RWPE2 (cell line): ENCODE measurements at places on chromosomes 12 and 14.

- no peak for DNase-seq
Observed at GRCh38 chr14:30355431-30355913, 203.5 kb upstream of the G2E3 start.

DNA sequence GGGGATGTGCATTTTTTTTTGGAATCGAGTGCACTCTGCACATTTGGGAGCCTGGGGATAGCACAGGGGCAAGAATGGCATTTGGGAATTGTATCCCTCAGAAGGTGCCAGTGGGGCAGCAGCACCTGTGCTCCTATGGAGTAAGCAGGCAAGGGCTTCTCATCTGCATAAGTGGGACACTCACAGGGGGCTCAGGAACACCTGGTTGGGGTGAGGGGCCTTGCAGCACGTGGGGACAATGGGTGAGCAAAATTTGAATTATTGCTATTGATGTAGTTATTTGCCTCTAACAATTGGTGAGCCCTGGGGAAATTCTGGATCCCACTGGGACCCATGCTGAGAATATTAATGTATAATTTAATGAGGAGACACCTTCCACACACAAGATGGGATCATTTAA lies 274.2 kb downstream of the TTC6 start:
- no peak for DNase-seq

- no peak for DNase-seq
Observed at GRCh38 chr14:100680439-100681051, 46.1 kb upstream of the DLK1 start.

DNA sequence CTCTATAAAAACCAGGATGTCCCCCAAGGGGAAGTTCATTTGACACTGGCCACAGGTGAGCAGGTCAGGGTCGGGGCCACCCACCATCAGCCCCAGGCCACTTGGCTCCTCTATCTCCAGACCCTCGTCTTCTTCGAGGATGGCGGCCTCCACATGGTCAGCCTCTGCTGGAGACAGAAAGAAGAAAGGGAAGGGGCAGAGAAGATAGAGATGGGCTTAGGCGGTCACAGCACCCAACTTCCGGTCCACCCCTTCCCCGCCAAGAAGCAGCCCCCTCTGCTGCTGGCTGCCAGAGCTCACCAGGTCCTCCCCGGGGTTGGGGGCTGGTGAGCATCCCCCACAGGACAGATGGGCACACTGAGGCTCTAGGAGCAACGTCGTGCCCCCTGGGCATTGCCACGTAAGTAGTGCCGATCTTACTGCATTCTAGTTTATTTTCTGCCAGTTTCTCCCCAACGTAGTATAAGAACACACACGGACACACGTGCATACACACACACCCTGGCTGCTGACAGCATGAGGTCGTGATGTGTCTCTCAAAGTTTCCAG lies 14.2 kb downstream of the BCL11B start:
- no peak for DNase-seq

DNA sequence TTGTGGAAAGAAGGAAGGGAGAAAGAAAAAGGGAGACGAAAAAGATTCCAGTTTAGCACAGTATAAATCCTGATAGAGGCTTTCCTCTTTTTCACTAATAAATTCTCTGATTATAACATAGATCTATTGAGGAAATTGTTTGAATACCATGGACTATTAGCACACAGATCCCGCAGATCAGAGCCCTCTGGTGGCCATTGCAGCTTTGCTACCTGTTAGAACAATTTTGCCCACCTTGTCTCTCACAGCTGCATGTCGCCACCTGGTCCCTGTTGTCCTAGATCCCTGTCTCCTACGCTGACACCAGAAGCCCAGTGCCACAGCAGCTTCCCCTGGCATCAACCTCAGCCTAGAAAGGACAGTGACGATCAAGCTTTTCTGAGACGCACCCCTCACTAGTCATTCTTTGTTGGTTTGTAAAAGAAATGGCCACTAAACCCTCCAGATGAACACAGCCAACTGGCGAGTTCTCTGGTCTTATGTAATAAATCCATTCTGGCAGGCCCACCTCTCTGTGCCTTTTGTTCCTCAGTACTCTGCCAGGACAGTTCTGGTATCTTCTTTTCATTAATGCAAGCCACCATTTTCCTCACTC lies 9.9 kb downstream of the GPHB5 start:
- no peak for DNase-seq

DNA sequence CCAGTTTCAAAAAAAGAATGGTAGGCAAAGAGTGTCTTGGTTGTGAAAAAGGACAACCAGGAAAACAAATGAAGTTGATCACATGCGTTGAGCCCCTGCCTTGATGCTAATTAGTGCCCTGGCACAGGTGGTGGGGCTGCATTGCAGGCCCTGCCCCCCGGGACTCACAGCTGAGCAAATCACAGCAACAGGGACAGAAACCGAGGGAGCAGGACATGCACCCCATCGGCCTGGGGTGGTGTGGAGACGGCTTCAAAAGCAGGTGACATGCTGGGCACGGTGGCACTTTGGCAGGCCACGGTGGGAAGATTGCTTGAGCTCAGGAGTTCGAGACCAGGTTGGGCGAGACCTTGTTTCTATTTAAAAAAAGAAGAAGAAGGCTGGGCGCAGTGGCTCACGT lies 1.1 kb upstream of the PAPLN start:
- peak; percentile 29 for DNase-seq

- peak; percentile 25 for DNase-seq
Observed at GRCh38 chr14:96097752-96098151, 58.6 kb downstream of the C14orf132 start.

- no peak for DNase-seq
Observed at GRCh38 chr12:10400829-10401228, 8.7 kb downstream of the KLRC4 start.

- DNase-seq = no peak
Observed at GRCh38 chr14:69662636-69663299, 51.4 kb downstream of the SUSD6 start.

GRCh38 chr14:105912641-105913180 lies 386.3 kb downstream of the TMEM121 start:
- peak; percentile 24 for DNase-seq

- DNase-seq = no peak
Observed at GRCh38 chr12:69546693-69547438, 38.4 kb upstream of the CCT2 start.

DNA sequence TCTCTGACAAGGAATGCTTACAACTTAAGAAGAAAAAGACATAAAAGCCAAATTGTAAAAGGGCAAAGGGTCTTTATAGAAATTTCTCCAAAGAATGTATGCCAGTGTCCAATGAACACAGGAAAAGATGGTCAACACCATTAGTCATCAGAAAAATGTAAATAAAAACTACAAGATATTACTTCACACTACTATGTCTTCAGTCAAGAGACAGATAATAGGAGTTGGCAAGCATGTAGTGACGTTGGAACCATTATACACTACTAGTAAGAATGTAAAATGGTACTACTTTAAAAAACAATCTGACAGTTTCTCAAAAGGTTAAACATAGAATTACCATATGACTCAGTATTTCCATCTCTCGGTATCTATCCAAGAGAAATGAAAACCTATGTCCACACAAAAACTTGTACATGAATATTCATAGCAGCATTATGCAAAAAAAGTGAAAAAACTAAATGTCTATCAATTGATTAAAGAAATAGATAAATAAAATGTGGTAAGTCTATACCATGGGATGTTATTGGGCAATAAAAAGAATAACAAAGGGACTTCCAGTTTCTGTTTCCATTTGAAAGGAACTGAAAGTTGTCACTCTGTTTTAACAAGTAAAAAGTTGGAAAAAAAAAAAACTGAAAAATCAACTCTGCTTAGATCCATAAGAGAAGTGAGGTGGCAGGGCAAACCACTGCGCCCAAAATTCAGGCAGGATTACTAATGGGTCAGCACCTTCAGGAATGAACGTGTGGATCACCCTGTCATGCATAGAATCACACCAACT lies 69.8 kb downstream of the ALG10B start:
- DNase-seq = no peak

- no peak for DNase-seq
Observed at GRCh38 chr14:50363714-50364111, 33.0 kb downstream of the CDKL1 start.

GRCh38 chr12:104329707-104330532 lies 26.4 kb downstream of the EID3 start:
- no peak for DNase-seq

DNA sequence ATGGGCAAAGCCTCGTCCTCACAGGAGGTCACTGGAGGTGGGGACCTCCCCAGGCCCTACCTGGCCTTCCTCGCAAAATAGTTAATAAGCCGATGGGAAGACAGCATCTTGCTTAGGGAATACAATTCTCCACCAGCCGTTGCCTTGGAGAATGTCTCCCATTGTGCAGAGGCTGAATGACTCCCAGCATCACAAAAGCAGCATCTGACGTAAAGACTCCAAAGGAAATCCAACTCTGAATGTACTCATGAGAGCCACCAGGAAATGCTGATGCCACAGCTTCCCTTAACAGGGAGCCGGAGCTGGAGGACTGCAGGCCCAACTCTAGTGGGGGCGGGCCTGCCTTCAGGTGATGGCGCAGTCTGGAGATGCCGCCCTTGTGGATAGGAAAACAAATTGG lies 15.5 kb downstream of the CCDC63 start:
- no peak for DNase-seq

DNA sequence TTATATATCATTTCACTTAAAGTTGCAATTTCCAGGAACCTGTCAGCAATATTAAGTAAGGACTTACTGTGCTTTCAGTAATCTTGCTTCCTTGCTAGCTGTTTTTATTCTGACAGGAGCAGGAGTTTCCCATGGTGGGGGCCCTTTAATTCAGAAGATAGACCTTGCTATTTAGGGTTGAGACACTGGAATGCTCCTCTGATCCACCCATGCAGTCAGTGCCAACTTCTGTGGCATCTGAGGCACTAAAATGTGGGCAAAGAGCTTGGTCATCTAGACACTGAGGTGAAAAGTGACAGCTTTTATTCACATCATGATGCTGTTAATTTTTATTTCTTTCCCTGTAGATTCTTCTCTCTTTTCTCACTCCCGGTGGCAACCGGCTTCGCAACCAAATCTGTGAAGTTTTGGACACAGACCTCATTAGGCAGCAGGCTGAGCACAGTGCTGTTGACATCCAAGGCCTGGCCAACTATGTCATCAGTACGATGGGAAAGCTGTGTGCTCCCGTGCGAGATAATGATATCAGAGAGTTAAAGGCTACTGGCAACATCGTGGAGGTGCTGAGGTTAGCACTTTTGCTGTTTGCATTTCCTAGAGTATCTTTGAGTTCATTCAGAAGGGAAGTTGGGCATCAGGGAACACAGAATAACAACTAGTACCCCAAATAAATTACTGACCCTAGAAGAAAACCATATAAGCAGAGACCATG lies 18.8 kb downstream of the TCP11L2 start:
- no peak for DNase-seq

- DNase-seq = no peak
Observed at GRCh38 chr12:132085291-132085635, 58.9 kb downstream of the DDX51 start.

GRCh38 chr12:58372298-58372697 lies 430.9 kb downstream of the ATP23 start:
- DNase-seq = no peak

GRCh38 chr14:76500480-76500879 lies 124.5 kb downstream of the ESRRB start:
- peak; percentile 51 for DNase-seq

- DNase-seq = no peak
Observed at GRCh38 chr12:4277857-4278256, 4.3 kb downstream of the CCND2 start.
